NCI-H460 (cell line): ENCODE measurements at places on chromosomes 2 and 18.

GRCh38 chr18:49619801-49620200 is 57.9 kb downstream of the LIPG start:
- DNase-seq: no peak

- DNase-seq: peak; percentile 33
Measured at GRCh38 chr2:61898810-61899209, 6.7 kb upstream of the COMMD1 start.

GRCh38 chr2:134306521-134306920 is 52.6 kb downstream of the MGAT5 start:
- DNase-seq: no peak

GRCh38 chr18:27966881-27967280 is 210.0 kb downstream of the CDH2 start:
- no peak for DNase-seq

DNA sequence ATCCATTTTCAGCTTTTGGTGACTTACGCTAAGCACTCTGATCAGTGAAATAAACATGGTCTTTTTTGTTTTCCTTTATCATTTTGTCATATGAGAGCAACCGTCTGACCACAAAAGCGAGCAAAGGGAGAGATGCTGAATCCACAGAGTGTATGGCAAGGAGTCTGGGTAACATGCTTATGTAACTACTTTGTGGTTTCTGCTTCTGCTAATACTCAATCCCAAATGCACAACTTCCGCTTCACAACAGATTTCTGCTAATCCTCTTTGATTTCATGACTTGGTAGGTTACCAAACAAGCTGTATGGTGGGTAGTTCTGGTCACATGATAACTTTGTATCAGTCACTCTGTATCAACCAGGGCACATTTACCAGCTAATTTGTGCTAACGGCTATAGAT is 908.4 kb upstream of the CRIM1 start:
- DNase-seq: no peak

DNA sequence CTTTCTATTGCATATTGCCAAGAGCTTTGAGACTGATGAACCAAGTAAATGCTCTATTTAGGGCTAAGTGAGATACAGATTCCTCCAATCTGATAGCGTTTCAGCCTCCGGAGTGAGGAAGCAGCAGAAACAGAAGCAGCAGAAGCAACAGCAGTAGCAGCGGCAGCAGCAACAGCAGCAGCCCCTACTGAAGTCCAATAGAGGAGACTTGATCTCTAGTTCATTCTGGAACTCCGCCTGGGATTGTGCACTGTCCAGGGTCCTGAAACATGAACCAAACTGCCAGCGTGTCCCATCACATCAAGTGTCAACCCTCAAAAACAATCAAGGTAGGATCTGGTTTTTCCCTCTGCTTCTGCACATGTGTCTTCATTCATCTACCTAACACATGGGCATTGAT is at the start of gene DPP10:
Gene DPP10 (plus strand): TSS at position 132 of the 400 bp plus-strand sequence.
- peak; percentile 31 for DNase-seq

- DNase-seq: no peak
Measured at GRCh38 chr2:65292461-65293011, 64.9 kb downstream of the ACTR2 start.

DNA sequence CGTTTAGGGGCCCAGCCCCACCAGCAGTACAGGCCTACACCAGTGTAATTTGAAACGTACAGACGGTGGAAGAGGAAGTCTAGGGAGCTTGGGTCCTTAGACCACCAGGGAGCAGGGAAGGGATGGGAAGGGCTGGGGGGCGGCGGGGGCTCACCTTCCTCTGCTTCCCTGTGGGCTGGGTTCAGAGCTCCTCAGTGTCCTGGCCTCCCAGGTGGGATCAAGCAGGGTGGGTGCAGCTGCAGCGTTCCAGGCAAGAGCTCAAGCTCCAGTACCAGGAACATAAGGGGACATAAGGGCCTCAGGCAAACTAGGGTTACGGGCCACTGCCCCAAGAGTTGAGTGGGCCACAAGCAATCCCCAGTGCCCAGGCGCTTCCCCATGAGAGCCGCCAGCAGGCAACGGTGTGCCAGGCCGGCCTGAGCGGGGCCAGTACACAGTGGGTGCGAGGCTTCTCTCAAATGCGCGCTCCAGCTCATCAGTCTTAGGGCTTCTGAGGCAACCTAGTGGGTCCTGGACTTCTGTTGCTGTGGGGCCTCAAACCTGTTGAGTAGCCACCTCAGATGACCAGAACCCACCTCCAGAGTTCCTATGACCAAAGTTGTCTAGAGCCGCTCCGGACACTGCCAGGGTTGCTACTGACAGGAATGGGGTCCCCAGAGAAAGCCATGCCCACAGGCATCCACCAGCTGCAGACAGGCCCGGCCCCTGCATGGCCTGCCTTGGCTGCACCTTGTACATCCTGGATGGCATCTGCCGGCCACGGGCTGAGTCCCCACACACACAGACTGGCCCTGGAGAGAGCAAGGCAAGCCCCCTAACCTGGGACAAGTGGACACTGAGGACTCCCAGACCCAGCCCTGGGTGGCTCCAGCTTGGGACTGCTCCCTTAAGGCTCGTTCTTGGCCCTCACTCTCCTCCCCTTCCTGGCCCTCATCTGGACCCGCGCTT is 5.2 kb downstream of the ANKRD23 start:
- DNase-seq: no peak
